ENCODE measurements at places on chromosomes 7 and 10. TPM values are rescaled to one million over a fixed set of nuclear protein-coding genes. Genes with fewer than 3 reads are reported as not detected.
A peak's percentile ranks its signal among the peaks of the same experiment; 100 is the strongest.

DNA sequence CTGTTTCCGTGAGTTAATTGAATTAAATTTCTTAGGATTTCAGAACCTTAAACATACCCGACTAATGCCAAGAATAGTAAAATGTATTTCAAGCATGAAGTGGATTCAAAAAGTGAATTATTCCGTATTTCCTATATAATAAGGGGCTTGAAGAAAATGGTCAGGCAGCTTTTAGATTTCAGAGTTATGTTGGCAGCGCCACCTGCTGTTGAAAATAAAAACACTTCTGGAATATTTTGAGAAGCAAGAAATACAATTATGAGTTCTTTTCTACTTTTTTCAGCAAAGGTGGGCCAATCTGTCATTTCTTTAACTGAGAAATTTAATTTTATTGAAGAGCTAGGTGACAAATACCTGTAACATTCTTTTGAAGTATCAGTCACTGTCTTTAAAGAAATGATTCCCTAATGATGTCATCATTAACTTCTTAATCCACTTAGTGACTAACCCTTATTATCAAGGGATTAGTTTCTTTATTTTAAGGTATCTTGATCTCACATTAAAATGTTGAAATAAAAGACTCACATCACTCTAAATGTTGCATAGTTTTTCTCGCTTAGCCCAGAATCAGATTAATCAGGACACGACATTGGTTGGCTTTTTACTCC is 36.6 kb upstream of the AGR3 start:
- peak; percentile 75 for DNase-seq
- H3K36me3 ChIP-seq = no peaks in the 10 kb centered on the region
- no peaks in the 10 kb centered on the region for H3K27me3 ChIP-seq
- peaks cover 23% of the 10 kb centered on the region for H3K4me1 ChIP-seq
- H3K27ac ChIP-seq = no peak overlapping the region
- H3K4me3 ChIP-seq = no peak overlapping the region

The NANOS1 gene
- total RNA-seq = under 0.01 TPM

GRCh38 chr7:26723129-26723528 is 141.3 kb downstream of the SKAP2 start:
- no peaks in the 10 kb centered on the region for H3K36me3 ChIP-seq
- no peak overlapping the region for H3K4me3 ChIP-seq
- DNase-seq = no peak

DNA sequence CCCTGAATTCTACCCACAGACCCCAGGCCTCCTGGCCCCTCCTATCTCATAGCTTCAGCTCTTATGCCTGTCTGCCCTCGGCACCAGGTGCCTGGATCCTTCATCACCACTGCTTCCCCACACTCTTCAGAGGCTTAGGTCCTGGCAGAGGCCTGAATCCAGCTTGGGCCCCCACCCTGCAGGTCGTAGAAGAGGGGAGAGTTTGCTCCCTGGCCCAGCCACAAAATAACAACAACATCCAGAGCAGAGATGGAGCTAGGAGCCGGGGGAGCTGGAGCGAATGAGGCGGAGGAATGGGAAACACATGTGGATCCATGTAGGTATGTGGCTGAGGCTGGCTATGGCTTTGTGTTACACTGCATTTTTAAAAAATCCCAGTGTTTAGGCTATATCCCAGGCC is 7.8 kb upstream of the OPN4 start:
- H3K27me3 ChIP-seq = no peaks in the 10 kb centered on the region
- no peaks in the 10 kb centered on the region for H3K36me3 ChIP-seq
- H3K4me1 ChIP-seq = peaks cover 5% of the 10 kb centered on the region
- no peak overlapping the region for H3K27ac ChIP-seq
- peak; percentile 20 for DNase-seq

The DIP2C gene
- total RNA-seq = 30.1 TPM
